ENCODE measurements at places on chromosomes 16 and 17.

DNA sequence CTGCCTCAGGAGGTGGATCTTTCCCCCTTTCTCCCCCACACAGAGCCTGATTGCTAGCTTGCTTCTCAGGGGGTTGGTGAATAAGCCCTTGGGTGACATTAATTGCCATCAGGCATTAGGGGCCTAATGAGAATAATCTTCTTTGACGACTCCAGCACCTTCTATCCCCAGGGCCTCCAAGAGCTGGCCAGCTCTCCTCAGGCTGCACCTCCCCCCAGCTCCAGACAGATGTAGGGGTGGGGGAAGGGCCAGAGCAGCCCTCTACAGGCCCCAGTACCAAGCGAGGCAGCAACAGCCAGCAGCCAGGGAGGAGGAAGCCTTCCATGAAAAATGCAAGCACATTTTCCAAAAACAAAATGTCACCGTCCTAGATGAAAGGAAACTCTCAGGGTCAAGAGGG is 1.4 kb upstream of the TMEM132E start:
- DNase-seq, result no peak

DNA sequence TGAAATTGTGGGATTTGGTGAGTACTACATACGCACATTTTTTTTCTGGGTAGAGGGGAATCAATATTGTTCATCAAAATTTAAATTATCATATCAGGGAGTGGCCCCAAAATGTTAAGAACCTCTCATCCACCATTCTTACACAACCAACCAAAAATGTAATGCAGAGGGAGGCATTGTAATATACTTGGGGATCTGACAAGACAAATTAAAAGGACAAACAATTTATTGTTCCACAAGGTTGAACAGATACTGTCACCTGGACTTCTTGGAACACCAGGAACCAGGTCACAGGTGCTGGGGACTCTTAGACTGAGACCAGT is 14.7 kb upstream of the HOXB9 start:
- no peak for DNase-seq

- DNase-seq, result no peak
Observed at GRCh38 chr16:20918486-20919239, 18.1 kb downstream of the LYRM1 start.

- DNase-seq, result peak; percentile 86
Observed at GRCh38 chr17:7687072-7687907, at the start of gene TP53. Gene TP53, minus strand, starts transcription at chr17:7687490. Its CDS starts 10,896 bp downstream, at chr17:7676594.

- peak; percentile 32 for DNase-seq
Observed at GRCh38 chr16:77584205-77584859, 138.0 kb upstream of the NUDT7 start.

GRCh38 chr16:52591934-52592592 is 45.1 kb upstream of the TOX3 start:
- no peak for DNase-seq

- DNase-seq, result peak; percentile 73
Observed at GRCh38 chr16:28291651-28292626, at the start of gene SBK1. Gene SBK1, plus strand, starts transcription at chr16:28292525. Its CDS starts 24,867 bp downstream, at chr16:28317392.

GRCh38 chr17:47934856-47935255 is 6.5 kb upstream of the PNPO start:
- no peak for DNase-seq

DNA sequence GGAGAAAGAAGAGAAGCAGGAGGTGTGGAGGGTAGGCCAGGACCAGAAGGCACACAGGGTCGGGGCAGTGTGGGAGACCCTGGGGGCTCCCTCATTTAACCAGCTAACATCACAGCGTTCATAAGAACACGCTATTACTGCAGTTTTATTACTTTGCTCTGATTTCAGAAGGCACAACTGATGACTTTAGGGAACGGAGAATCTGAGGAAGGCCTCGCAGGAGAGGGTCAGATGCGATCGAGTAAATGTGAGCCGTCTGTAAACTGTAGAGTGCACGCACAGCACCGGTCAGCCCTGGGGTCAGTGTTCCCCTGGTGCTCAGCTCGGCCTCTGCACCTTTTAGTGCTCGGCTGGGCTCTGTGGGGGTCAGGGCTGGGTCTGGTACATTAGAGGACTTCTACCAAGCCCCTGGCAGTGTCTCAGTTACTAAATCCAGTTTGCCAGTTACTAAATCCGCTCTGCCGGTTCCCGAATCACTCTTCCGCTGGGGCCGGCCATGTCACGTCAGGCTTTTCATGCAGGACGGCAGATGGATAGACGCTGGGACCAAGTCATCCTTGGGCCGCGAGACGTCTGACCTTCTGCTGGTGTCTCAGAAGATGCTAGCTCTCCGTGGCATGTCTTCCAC is 325.9 kb downstream of the SEC14L1 start:
- DNase-seq, result no peak

DNA sequence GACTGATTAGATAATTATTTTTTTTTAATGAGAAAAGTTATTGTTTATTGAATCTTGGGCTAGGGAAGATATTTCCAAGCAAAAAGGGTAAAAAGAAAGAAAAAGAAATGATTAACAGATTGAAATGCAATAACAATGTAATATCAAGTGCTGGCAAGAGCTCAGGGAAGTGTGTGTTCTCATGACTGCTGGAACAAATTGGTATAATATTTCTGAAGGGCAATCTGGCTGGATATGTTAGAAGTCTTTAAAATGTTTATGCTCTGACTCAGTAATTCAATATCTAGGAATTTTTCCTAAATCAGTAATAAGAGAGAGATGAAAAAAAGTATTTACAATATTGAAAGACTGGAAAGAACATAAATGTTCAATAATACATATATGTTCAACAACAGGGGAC is 7.6 kb upstream of the ZNF624 start:
- DNase-seq, result no peak

DNA sequence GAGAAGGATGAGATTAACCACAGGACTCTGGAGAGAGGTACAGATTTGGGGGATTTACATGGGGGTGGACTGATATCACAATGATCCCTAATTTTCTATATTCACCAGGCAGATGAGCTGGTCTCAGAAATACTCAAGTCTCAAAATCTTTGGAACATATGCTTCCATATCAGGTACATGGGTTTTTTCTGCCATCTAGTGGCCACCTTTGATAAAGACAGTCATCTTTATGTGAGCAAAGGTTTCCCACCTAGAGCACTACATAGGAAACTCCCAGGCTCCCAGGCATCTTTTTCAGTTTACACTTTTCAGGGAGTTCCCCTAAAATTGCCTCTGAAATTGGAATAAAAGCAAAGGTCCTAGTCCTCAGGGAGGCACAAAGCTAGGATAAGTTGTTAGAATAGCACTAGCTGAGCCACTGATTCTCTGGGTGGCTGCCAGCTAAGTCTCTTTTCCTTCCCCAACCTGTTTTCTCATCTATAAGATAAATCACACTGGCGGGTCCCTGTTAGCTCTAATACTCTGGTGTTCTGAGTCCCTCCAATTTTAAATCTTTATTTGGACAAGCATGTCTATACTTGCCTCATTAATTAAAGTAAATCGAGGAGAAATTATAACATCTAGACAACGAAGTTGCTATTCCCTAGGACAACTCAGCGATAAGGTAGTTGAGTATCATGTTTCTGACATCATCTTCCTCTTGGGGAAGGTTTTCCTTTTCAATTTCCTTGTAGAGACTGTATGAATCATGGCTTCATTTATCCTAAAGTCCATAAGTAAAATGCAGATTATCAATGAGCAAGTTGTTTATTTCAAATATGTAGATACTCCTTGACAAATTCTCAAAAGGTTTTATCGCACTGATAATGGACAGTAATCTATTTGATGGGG is 19.0 kb upstream of the MON1B start:
- DNase-seq, result no peak

DNA sequence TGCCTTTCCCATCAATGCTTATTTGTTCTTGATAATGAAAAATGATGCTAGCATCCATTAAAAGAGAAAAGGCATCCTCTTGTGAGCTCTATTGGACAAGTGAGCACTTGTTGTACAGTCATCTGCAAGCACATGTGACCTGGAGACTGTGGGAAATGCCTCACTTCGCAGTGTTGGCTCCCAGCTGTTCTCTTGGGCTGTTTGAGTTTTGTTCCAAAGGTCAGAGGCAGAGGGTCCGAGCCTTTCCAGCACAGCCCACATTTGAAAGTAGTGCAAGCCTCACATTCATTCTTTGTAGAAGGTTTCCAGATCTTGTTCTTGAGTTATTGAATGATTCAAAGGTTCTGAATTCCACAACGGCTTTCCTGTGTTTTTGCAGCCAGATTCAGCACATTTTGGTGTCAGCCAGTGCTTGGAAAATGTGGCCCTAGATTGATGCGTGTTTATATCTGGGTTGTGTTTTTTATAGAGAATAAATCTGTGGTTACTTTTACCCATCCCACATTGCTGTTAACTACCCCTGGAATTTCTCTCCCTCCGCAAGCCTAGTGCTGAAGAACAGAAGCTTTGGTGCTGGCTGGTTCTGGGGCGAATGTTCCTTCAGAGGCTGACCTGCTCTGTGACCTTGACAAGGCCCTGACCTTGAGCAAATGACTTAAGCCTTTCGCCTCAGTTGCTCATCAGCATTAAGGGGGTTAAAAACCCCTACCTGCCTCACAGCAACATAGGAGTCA is 49.8 kb downstream of the CDH1 start:
- no peak for DNase-seq

All from stimulated activated CD4-positive, alpha-beta T cell treated with anti-CD3 and anti-CD28 coated beads, Interleukin-12 subunit alpha, Interleukin-12 subunit beta, amount 100 ng/mL, for 48 hours (primary cell).